ENCODE measurements at places on chromosomes 16 and 17.

- DNase-seq = peak; percentile 77
Observed at GRCh38 chr16:10876799-10877341, at the start of gene CIITA. CIITA (plus strand) TSS chr16:10877202; CDS start chr16:10877331, 129 bp downstream.

DNA sequence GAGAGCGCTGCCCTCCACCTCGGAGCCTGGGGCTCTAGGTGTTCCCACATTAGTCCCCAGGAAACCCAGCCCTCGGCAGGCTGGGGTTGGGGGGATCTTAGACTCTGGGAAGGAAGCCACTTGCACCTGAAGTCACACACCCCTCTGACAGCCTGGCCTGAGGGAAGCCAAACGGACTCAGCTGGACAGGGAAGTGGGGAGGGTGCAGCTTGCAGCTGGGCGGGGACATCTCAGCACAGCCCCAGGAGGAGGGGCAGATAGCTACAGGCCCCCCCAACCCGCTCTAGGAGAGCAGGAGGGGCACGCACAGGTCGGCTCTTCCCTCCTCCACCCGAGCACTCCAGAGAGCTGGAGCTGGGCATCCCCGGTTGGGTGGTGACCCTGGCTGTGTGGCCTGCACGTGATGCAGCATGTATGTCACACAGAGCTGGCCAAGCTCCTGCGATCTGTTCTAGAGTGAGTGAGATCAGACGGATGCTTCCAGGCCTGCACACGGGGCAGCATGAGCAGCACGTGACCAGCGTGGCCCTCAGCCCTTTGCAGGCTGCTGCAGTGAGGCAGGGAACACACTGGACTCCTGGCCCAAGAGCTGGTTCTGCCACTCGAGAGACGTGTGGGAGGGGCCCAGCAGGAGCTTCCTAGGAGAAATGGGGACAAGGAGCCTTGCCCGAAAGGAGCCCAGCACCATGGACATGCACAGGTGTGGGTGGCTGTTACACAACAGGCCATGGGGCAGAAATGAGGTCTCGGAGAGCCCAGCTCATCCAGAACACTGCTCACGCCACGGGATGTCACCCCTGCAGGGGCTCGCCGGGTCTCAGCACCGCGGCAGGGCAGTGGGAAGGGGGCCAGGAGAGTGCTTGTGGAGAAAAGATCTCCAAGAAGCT lies 15.4 kb downstream of the KIFC3 start:
- DNase-seq = no peak

- no peak for DNase-seq
Observed at GRCh38 chr17:39776252-39776651, 38.5 kb downstream of the GRB7 start.

GRCh38 chr17:1487939-1488825 lies 4.3 kb downstream of the MYO1C start:
- DNase-seq = peak; percentile 92

- peak; percentile 82 for DNase-seq
Observed at GRCh38 chr17:39813631-39814030, 50.5 kb downstream of the IKZF3 start.

DNA sequence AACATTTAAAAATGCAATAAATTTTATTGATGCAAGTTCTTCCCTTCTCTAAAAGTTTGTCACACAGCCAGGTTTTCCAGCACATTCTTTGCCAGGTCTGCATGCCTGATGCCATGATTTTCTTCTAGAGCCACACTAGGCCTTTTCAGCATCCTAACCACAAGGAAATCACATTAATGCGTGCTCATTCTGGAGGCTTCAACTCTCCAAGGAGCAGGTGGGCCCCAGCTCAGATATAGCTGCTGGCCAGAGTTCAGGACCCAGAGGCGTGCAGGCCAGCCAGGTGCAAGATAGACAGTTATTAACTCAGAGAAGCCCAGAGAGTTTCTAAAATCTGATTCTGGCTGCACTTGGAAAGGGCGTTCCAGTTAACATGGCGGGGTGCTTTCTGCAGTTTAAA lies 124.5 kb upstream of the MAF start:
- no peak for DNase-seq

DNA sequence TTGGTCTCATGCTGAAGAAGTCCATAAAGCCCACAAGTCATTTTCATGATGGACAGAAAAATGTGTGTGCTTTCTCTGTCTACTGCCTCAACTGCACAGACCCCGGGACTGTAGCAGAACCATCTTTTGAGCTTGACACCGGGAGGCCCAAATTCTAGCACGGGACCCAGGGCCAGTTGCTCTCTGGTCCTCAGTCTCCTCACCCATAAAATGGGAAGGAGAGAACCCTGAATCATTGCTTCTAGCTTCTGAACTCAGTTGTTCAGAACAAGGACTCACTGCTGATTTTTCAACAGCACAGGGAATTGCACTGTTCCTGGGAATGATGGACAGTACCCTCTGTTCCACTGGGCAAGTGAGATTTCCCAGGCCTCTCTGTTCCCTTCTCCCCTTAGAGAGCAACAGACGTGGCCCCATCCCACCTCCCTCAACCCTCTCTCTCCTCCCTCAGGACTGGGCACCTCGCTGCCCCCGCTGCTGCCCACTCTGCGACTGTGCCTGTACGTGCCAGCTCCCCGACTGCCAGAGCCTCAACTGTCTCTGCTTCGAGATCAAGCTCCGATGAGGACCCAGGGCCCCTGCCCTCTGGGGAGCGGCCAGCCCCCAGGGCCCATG lies 2.2 kb upstream of the ALDOA start:
- no peak for DNase-seq

- no peak for DNase-seq
Observed at GRCh38 chr16:1779741-1780676, 2.4 kb downstream of the SPSB3 start.

Measured in activated effector memory CD4-positive, alpha-beta T cell treated with anti-CD3 and anti-CD28 coated beads, Interleukin-2, amount 50 U/mL, for 16 hours (primary cell).